ENCODE measurements at places on chromosomes 2 and 18.

DNA sequence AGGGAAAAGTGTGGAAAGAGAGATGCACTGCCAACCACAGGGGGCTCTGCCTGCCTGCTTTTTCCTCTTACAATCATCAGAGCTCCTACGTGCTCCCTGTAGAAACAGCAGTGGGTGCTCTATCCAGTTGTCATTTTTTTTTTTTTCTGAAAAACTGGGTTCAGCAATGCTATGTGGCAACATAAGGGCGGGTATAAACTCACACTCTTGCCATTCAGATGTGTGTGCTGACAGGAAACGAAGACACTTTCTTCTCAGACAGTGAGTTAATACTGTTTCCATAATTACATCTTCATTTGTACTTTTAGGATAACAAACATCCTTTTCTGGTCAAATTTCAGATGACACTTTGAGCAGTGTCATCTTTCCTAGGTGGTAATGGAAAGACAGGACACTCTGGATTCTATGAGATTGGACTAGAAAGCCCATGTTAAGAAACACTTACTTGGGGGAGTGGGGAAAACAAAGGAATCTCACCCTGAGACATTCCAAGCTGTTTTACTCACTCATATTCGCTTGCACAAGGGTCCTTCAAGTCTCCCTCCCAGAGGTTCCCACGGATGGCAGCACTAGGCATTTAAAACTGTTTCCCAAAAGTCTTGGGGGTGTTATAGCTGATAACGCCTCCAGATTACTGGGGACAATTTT is 41.3 kb downstream of the CCDC93 start:
- DNase-seq, result no peak

DNA sequence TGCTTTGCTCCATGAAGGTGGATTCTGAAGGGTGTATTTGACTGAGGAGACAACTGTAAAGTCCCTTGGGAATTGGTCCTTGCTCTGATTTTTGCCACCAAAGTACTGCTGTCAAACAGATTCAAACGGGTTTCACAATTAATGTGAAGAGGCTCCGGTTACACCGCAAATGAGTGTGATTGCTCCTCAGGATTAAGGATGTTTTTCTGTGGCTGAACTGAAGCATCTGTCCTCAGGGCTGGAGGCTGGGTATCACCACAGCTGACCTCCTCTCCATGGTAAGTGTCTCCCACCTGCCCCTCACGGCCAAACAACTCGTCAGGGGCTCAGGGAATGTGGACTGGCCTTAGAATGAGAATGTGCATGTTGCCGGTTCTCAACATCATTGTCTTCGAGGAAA is 130.4 kb upstream of the NDUFV2 start:
- DNase-seq, result no peak

DNA sequence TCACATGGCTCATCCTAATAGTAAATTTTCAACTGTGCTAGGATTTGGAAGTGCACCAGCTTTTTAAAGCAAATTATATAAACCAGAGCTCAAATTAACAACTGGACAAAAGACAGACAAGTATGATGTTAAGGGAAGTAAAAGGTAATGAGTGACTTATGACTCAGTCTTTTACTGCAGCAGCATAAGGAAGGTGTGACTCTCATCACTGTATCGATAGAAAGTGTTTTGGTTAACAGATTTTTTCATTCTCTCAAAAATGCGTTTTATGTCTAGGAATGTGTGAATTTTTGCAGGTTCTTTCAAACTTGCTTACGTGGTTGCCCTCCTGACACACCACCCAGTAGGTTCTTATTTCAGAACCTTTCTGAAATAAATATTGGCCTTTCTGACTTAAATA is 244.2 kb upstream of the BOD1L2 start:
- no peak for DNase-seq

DNA sequence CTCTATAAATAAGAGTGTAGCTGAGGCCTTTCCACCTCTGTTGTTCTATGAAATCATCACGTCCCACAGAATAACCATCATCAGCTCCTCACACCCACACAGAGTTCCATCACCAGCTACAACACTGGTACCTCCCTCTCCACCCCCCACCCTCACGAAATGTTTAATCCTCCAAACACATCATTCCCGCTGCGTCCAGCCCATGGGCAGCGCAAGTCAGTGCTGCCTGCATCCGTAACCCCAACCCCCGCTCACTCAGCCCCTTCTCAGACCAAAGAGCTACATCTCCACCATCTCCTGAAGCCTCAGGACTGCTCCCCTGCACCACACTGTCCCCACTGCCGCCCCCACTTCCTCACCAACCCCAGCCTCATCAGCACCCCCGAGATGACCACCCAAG is 19.4 kb downstream of the DNMT3A start:
- DNase-seq, result no peak

Measured in CD4-positive, alpha-beta T cell treated with Interleukin-15 for 4 hours (primary cell).